ENCODE measurements at places on chromosomes 7 and 10.

DNA sequence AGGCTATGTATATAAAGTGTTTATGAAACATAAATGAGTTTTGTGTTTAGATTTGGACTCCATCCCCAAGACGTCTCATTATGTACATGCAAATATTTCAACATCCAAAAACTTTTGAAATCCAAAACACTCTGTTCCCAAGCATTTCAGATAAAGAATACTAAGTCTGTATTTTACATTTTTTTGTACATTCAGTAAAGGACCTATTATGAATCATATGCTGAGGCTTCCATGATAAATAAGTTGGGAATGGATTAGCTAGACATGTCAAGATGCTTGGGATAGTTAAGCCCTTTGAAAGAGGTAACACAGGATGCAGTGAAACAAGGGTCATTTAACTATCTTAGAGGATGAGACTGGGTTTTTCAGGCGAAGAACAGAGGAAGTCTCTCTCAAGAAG is 262.9 kb downstream of the SNX13 start:
- no peak for DNase-seq

DNA sequence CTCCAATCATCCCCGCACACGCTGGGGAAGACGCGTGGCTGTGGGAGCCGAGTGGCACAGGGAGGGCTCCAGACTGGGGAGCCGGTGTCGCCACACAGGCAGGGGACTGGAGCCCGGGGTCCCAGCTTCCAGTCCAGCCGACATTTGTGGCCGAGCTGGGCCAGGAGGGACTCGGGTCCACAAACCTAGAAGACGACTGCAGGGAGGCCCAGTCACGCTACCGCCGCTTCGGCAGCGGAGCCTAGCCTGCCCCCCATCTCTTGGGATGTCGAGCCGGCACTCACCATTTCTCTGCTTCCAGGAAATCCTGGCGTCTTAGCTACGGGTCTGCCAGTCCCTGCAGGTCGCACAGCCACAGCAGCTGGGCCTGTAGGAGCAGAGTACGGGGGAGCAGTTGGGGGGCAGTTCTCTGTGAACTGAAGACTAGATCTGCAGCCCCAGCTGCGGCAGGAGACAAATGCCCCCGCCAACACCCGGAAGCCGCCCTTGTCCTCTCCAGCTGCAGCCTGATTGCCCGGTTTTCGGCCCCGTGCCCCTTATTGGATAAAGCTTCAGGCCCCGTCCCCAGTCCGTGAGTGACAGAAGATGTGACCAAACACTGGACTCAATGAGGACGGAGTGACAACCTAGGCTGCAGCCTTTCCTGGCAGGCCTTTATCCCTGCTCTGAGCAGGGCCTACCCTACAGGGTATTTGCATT is 270.7 kb downstream of the ZNF33B start:
- no peak for DNase-seq

- no peak for DNase-seq
These were observed 101.5 kb upstream of the LSM8 start for GRCh38 chr7:118082506-118082905.

DNA sequence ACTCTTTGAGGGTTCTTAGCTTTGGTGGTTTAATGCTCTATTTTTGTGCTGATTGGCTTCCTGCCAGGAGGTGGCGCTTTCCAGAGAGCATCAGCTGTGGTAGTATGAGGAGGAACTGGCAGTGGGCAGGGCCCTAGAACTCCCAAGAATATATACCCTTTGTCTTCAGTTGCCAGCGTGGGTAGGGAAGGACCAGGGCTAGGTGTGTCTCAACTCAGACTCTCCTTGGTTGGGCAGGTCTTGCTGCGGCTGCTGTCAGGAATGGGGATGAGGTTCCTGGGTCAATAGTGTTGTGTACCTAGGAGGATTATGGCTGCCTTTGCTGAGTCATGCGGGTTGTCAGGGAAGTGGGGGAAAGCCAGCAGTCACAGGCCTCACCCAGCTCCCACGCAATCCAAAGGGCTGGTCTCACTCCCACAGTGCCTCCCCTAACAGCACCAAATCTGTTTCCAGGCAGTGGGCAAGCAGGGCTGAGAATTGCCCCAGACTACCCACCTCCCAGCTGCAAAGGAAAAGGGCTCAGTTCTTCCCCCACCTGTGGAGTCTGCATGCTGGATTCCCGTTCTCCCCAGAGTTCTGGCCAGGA is 191.5 kb downstream of the PHTF2 start:
- no peak for DNase-seq

GRCh38 chr7:154427533-154427932 is 375.3 kb downstream of the DPP6 start:
- no peak for DNase-seq

DNA sequence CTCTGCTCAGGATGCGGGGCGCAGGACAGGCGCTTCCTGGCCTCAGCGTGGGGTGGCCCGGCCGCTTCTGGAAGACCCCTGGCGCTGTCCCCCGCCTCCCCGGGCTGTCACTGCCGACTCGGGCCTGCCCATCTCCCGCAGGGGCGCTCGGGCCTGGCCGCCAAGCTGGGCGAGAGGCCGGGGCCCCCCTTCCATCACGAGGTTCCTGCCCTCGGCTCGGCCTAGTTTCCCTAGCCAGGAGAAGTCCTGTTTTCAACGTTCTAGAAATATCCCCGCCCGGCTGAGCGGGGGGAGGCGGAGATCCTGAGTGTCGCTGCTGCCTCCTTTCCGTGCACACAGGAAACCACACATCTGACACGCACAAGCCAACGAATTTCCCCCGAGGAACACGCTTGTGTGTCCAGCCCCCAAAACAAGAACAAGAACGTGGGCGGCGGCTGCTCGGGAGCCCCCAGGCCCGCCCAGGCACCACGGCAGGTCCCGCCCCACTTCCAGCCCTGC is 33.7 kb downstream of the AP5Z1 start:
- no peak for DNase-seq

- DNase-seq, result no peak
These were observed 54.3 kb upstream of the AKR1E2 start for GRCh38 chr10:4771554-4772201.

DNA sequence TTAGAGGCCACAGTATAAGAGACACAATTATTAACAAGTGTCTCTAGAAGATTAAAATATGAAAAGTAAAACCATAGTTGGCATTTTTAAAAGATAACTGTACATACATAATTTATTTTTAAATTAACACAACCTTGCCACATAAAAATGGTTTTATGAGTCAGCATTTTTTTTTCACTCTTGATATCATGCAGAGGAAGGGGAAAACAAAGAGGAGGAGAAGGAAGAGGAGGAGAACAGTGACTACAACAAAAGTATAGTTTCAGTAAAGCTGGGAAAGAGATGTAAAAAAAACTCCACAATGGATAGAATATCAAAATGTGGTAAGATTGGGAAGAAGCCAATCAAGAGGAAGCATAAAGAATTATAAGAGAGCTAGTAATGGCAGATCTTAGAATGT is 34.0 kb downstream of the CH25H start:
- no peak for DNase-seq

GRCh38 chr7:98785929-98786571 is 83.8 kb downstream of the TMEM130 start:
- DNase-seq, result no peak

GRCh38 chr7:94414980-94415379 is 20.3 kb downstream of the COL1A2 start:
- no peak for DNase-seq

DNA sequence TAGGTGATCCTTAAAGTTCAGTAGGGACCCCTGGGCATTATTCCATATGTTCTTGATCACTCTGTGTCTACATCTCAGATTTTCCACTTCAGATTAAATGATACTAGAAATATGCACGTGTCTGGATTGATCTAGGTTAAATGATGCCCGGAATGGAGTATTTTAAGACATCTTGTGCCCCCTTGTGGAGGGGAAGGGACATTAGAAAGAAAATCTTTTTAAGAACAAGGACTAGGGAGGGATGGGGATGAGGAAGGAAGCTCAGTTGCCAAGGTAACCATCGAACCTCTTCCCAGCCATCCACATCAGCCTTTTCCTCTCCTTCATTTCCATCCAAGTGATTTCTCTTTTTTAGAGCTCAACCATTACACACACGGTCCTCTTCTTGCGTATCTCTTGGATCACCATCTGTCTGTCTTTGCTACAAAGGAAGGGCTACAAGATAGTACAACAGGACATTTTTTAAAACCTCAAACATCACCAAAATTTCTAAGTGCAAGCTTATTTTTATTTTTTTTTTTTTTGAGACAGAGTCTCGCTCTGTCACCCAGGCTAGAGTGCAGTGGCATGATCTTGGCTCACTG is 40.5 kb downstream of the PRSS2 start:
- DNase-seq, result peak; percentile 84

- DNase-seq, result no peak
These were observed 294.8 kb downstream of the DOCK4 start for GRCh38 chr7:111911166-111911961.

GRCh38 chr10:103853428-103854264 is 1.7 kb downstream of the SH3PXD2A start:
- DNase-seq, result no peak

DNA sequence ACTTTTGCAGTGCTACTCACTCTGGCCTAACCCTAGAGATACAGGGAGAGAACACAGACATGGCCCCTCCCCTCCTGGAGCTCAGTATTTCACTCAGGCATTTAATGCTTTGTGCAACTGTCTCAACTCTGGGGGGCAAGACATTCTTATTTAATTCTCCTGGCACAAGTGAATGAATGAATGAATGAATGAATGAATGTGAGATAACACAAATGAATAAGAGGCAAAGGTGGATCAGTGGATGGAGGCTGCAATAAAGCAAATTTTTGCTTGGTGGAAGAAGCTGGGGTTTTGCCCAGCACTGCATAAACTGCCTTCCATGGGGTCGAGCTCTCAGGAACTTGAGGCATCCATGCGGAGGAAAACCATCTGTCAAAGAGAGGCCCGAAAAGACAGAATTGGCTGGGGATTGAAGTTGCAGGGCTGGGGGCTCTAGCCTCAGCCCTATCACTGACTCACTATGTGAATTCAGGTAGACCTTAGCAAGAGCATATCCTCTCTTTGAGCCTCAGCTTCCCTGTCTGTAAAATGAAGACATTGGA is 441.4 kb upstream of the ZMIZ1 start:
- no peak for DNase-seq

GRCh38 chr10:4549139-4549653 is 276.8 kb upstream of the AKR1E2 start:
- no peak for DNase-seq

- no peak for DNase-seq
These were observed 62.5 kb upstream of the KMT2E start for GRCh38 chr7:104951546-104951945.

GRCh38 chr7:17706734-17707133 is 233.6 kb downstream of the SNX13 start:
- DNase-seq, result peak; percentile 24

- no peak for DNase-seq
These were observed 443.0 kb upstream of the MKI67 start for GRCh38 chr10:128568990-128569945.

DNA sequence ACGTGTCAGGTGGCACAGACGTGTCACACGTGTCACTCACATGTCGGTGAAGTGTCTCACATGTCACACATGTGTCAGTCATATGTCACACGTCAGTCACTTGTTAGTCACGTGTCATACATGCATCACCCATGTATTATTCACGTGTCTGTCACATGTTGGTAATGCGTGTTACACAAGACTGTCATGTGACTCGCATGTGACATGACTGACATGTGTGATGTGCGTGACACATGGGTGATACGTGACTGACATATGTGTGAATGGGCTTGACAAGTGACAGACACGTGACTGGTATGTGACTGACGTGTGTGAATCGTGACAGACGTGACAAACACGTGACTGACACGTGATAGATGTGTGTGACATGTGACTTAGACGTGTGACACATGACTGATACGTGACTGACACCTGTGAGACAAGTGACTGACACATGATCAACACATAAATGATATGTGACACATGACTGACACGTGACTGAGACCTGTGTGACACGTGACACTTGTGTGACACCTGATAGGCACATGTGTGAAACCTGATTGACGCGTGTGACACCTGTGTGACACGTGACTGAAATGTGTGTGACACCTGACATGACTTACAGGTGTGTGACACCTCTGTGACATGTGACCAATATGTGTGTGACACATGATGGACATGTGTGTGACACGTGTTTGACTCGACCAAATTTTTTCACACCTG is 56.1 kb downstream of the ZNF92 start:
- no peak for DNase-seq

GRCh38 chr7:157870644-157871290 is 534.0 kb downstream of the DNAJB6 start:
- DNase-seq, result no peak

DNA sequence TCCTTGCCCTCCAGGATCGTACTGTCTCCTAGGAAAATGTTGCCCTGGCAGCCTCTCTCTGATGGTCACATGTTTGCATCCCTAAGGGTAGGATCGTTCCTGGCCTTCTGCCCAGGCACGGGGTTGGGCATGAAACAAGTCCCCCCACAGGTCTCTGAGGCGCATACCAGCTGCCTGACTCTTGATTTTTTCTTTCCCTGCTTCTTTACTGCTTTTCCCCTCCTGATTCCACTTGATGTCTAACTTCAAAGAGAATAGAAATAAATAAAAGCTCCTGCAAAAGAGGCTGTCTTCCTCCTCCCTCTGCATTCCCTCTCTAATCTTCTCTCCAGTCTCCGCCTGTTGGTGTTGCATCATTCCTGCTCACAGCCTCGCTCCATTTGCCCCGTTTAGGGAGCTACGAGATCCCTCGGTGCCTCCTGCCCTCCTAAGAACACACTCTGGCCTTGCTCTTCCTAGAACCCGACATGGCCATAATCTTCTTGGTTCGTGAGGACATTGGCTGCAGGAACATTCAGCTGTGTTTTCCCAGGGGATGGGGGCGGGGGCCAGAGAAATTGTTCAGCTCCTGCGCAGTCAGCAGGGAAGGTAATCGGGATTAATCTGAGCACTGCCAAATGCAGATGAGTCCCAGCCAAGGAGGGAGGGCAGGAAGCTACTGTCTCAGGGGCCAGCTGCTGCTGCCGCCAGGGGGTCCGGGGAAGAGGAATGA is 26.0 kb downstream of the LEP start:
- no peak for DNase-seq

DNA sequence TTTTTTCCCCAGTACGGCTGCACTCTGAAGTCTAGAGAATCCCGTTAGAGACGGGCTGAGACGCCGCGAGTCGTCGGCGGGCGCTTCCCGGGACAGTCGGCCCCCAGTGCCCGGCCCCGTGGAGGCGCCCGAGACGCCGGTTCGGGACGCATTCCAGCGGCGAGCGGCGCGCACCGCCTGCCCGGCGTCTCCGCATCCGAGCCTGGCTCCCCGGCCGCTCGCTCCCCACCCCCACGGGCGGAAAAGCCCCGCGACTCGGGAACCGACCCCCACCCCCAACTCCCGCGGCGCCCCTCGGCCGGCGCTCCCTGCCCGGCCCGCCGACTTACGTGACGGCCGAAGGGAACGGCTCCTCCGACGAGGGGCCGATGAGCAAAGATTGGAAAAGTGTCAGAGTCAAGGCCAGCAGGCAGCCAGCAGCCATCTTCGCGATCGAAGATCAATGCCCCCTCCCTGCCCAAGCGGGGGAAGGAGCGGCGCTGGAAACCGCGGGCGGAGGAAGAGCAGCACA is 486 bp downstream of the CACNA2D1 start:
- no peak for DNase-seq

DNA sequence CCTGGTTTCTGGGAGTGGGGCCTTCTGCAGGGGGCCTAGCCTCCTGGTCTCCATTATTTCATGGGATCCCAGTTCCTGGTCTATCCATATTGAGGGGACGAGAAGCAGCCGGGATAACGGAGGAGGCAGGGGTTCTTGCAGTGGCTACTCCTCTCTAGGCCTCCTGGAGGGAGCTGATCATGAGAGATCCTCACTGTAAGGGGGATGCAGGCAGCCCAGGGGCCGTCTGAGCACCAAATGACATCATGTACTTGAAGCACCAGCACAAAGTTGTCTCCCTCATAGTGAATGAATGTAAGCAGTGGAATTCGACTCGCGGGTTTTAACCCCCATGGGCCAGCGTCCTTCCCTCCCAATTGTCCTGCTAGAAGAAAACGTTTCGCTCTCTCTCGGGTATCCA is 964 bp upstream of the ADCY1 start:
- no peak for DNase-seq

All from CD4-positive, alpha-beta T cell treated with Interleukin-4 for 4 hours (primary cell).